ENCODE measurements at places on chromosomes 7 and 10.

- no peak overlapping the region for H3K4me3 ChIP-seq
- no peak overlapping the region for H3K27ac ChIP-seq
- no peaks in the 10 kb centered on the region for H3K27me3 ChIP-seq
These were observed 37.1 kb downstream of the ELMO1 start for GRCh38 chr7:37411444-37412034.

DNA sequence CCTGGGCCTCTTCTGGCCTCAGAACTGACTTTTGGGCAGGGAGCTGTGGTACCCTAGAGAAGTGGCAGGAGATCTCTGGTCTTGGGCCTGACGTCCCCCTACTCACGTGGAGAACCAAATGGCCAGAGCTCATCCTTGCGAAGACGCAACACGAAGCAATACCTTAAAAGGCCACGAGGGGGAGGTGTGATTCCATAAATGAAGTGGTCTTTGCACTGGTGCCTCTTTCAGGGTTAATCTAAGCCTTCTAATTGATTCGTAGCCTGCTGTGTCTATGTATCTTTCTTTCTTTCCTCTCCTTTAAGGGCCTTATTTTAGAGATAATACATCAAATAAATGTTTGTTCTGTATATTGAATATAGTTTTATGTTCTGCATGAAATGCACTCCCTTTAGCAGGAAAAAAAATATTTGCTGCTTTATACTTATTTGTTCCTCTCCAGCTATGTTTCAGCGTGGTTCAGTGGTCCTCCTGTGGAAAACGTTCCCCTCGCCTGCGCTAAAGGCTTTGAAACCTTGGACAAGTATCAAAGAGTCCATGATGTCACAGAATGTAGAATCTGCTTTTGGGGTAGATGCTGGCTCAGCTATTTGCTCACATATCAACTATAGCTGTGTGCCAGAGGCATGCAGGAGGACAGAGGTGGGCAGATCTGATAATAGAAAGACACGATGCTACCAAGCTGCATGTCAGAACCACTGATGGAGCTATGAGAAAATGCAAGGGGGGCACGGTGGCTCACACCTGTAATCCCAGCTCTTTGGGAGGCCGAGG is 41.0 kb downstream of the STRA8 start:
- H3K4me3 ChIP-seq: no peak overlapping the region
- peaks cover 13% of the 10 kb centered on the region for H3K27me3 ChIP-seq
- no peaks in the 10 kb centered on the region for H3K36me3 ChIP-seq
- no peak overlapping the region for H3K27ac ChIP-seq

GRCh38 chr7:77690289-77690688 is 6.0 kb upstream of the RSBN1L start:
- no peaks in the 10 kb centered on the region for H3K27me3 ChIP-seq
- H3K4me3 ChIP-seq: no peak overlapping the region
- no peaks in the 10 kb centered on the region for H3K36me3 ChIP-seq
- no peak for DNase-seq
- H3K4me1 ChIP-seq: peaks cover 13% of the 10 kb centered on the region

DNA sequence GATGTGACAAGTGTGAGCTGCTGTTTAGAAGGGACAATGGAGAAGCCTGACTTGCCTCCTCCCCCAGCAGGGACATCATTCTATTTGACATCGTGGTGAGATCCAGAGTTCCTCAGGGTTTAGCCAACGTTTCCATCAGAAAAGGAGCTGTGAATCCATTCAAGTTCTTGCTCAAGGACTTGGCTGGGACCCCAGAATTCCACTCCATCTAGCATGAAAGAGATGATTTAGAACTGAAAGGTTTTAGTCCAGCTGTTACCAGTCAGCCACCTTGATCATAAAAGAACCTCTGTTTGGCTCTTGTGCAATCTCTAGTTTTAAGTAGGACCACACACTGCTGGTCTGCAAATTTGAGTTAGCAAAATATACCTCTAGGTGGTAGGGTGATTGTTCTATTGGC is 337.6 kb downstream of the FRMD4A start:
- H3K4me1 ChIP-seq: peaks cover 21% of the 10 kb centered on the region
- no peaks in the 10 kb centered on the region for H3K36me3 ChIP-seq
- peak; percentile 90 for DNase-seq
- H3K27ac ChIP-seq: peak overlapping the region; percentile 18

DNA sequence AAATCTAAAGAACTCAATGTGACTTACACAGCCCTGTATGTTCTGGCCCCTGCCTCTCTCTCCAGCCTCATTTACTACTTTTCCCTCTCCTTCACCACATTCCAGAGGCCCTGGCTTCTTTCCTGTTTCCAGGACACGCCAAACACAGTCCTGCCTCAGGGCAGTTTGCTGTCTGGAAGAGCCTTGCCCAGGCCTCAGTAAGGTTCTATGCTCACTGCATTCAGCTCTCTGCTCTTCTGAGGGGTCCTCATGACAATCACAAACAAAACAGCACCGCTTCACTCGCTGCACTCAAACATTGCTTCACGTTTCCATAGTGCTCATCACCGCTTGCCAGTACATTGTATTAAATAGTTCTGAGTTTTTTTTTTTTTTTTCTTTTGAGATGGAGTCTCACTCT is 35.1 kb upstream of the GARS1 start:
- no peak for DNase-seq
- H3K4me3 ChIP-seq: no peak overlapping the region
- H3K27ac ChIP-seq: no peak overlapping the region
- no peaks in the 10 kb centered on the region for H3K27me3 ChIP-seq
- peaks cover 8% of the 10 kb centered on the region for H3K36me3 ChIP-seq
- peaks cover 6% of the 10 kb centered on the region for H3K4me1 ChIP-seq

DNA sequence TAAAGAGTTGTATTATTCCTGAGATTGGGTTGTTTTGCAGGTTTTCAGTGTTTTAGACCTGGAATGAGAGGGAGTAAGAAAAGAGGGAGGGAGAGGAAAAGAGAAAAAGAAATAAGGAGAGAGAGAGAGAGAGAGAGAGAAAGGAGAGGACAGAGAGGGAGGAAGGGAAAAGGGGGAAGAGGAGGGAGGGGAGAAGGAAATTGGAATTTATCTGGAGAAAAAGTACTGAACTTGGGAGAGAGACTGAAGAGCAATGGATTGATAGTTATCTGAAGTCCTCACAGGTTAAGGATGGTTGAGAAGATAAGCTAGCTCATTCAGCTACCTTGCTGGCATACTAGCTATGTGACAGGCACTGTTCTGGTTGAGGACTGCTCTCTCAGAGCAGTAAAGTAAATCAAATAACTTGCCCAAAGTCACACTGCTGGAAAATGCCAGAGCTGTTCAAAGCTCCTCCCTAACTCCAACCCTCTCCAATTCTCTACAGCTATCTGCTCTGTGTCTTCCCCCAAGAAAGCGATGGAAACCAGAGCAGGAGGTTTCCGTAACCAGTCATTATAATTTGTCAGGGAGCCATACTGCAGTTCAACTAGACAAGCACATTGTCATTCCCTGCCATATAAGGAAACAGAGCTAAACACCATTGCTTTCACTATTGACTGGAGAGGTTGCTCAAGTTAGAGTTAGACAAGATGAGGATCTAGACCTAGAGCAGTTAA is 10.7 kb downstream of the CALD1 start:
- peak overlapping the region; percentile 72 for H3K27ac ChIP-seq
- H3K36me3 ChIP-seq: peaks cover 20% of the 10 kb centered on the region
- H3K27me3 ChIP-seq: no peaks in the 10 kb centered on the region
- H3K4me1 ChIP-seq: peaks cover 18% of the 10 kb centered on the region
- DNase-seq: peak; percentile 76

- H3K36me3 ChIP-seq: no peaks in the 10 kb centered on the region
- H3K27ac ChIP-seq: no peak overlapping the region
- H3K4me3 ChIP-seq: no peak overlapping the region
- no peaks in the 10 kb centered on the region for H3K27me3 ChIP-seq
- peak; percentile 46 for DNase-seq
- peaks cover 11% of the 10 kb centered on the region for H3K4me1 ChIP-seq
These were observed 46.6 kb downstream of the PWWP2B start for GRCh38 chr10:132443605-132443982.

DNA sequence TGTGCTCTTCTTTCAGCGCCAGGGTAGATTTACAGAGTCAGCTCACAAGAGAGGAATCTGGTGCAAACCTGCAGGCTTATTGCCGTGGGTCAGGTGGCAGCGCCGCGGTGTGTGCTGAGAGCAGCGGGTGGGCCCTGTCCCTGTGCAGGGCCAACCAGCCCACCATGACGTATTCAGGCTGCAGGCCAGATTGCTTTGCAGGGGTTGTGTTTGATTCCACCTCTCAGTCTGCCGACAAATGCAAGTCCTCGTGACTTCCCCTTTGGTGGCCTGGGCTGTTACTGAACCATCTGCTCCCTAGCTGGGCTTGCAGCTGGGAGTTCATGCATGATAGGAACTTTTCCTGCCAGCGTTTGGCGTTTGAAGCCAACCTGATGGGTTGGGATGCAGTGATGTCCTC is 66.7 kb upstream of the LEP start:
- peaks cover 79% of the 10 kb centered on the region for H3K27me3 ChIP-seq
- no peak overlapping the region for H3K27ac ChIP-seq
- no peak for DNase-seq

- H3K4me1 ChIP-seq: peaks cover 2% of the 10 kb centered on the region
- H3K36me3 ChIP-seq: no peaks in the 10 kb centered on the region
- no peak overlapping the region for H3K4me3 ChIP-seq
- H3K27ac ChIP-seq: no peak overlapping the region
These were observed 24.2 kb downstream of the MGMT start for GRCh38 chr10:129491123-129491734.

GRCh38 chr7:85261336-85261735 is 74.5 kb upstream of the SEMA3D start:
- no peaks in the 10 kb centered on the region for H3K4me1 ChIP-seq
- H3K4me3 ChIP-seq: no peak overlapping the region
- peak; percentile 55 for DNase-seq
- no peak overlapping the region for H3K27ac ChIP-seq

GRCh38 chr7:104967088-104967487 is 46.9 kb upstream of the KMT2E start:
- H3K36me3 ChIP-seq: no peaks in the 10 kb centered on the region
- no peak overlapping the region for H3K4me3 ChIP-seq
- no peaks in the 10 kb centered on the region for H3K27me3 ChIP-seq
- peak; percentile 58 for DNase-seq

DNA sequence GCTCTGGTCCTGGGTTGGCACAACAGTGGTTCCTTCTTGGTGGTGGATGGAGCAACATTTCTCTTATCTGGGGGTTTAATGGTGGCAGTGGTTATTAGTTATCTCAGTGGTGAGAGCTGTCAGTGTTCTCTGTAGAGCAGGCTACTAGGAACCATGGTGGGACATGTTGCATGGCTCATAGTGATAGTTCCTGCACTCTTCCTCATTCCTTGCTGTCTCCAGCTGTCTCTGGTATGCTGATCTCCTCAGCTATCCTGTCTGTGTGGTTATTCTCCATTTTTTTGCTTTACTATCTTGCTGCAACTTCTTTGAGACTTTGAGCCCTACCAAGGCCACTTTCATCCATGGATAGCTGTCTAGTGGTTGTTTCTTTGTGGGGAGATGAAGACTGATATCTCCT is 44.0 kb downstream of the CCDC7 start:
- no peaks in the 10 kb centered on the region for H3K36me3 ChIP-seq
- no peak overlapping the region for H3K4me3 ChIP-seq
- no peaks in the 10 kb centered on the region for H3K27me3 ChIP-seq
- DNase-seq: peak; percentile 1

DNA sequence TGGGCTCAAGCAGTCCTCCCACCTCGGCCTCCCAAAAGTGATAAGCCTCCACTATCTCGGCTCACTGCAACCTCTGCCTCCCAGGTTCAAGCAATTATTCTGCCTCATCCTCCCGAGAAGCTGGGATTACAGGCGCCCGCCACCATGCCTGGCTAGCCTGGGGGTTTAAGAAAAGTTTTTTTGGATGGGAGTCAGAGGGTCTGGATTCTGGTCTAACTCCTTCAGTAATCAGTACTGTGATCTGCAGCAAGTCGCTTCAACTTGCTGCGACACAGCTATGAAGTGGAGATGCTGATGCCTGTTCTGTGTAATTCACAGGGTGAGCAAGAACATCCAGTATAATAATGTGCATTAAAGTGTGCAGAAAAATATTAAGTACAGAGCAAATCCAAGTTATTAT is 88.4 kb upstream of the AGBL3 start:
- peak overlapping the region; percentile 15 for H3K27ac ChIP-seq
- peaks cover 22% of the 10 kb centered on the region for H3K4me1 ChIP-seq
- H3K36me3 ChIP-seq: peaks cover 19% of the 10 kb centered on the region
- no peak overlapping the region for H3K4me3 ChIP-seq
- no peak for DNase-seq

GRCh38 chr10:69123306-69123746 is 652 bp upstream of the VPS26A start:
- peak overlapping the region; percentile 66 for H3K4me3 ChIP-seq
- H3K36me3 ChIP-seq: no peaks in the 10 kb centered on the region
- DNase-seq: peak; percentile 71

- peaks cover 5% of the 10 kb centered on the region for H3K4me1 ChIP-seq
- no peak for DNase-seq
- H3K27me3 ChIP-seq: no peaks in the 10 kb centered on the region
- peaks cover 2% of the 10 kb centered on the region for H3K36me3 ChIP-seq
- no peak overlapping the region for H3K4me3 ChIP-seq
- H3K27ac ChIP-seq: no peak overlapping the region
These were observed 111.8 kb downstream of the HIP1 start for GRCh38 chr7:75626954-75627353.

- no peaks in the 10 kb centered on the region for H3K4me1 ChIP-seq
- peaks cover 22% of the 10 kb centered on the region for H3K27me3 ChIP-seq
- no peaks in the 10 kb centered on the region for H3K36me3 ChIP-seq
- H3K4me3 ChIP-seq: no peak overlapping the region
These were observed 85.3 kb upstream of the UNC5B start for GRCh38 chr10:71127104-71127503.

DNA sequence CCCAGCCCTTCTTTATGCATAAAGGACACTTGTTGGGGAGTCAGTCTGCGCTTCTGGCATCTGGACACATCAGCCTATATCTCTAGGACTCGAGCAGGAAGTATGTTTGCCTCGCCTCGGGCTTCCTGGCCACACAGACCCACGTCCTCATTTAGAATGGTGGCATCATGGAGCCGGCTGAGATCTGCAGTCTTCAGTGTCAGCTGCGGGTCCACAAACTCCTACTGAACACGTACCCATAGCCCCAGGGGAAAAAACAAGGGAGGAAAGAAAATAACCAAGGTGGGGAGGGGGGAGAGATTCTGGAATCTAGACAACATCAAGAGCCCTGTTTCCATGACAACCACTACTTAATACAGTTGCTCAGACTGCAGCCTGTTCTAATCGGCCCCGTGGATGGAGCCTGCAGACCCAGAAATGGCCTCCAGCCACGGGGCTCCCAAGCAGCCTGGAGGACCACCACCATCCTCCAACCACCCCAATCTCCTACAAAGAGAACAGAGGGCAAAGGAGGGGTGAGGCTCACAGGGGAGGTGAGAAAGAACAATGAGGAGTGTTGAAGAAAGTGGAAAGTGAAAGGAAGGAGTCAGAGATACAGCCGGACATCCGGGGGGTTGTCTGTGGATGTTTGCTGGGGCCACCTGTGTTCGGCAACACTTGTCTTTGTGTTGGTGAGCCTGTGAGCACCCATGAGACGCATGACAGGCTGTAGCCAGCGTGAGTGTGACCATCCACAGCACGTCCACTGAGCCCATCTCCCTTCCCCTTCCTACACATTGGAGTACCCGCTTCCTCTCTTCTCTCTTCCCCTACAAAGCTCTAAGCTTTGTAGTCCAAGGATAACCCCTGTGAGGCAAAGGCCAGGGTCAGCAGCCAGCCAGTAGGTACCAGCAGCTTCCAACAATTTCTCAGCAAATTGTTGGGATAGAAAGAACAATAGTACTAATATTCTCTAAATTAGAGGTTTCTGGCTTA is 141.0 kb downstream of the PLXNA4 start:
- H3K27ac ChIP-seq: no peak overlapping the region
- H3K36me3 ChIP-seq: no peaks in the 10 kb centered on the region
- no peak overlapping the region for H3K4me3 ChIP-seq
- H3K4me1 ChIP-seq: no peaks in the 10 kb centered on the region
- no peak for DNase-seq

Measured in IMR-90 (cell line).